Activated T-cell treated with anti-CD3 and anti-CD28 coated beads, Interleukin-2, amount 50 U/mL, for 72 hours (primary cell): ENCODE measurements at places on chromosomes 11 and 22. TPM values are rescaled to one million over a fixed set of nuclear protein-coding genes. Genes with fewer than 3 reads are reported as not detected.

SLC6A5 gene
- not detected for total RNA-seq

NAALAD2 gene
- total RNA-seq, result not detected

NNMT gene
- total RNA-seq, result not detected

TRIM21 gene
- total RNA-seq, result 26.5 TPM

DNA sequence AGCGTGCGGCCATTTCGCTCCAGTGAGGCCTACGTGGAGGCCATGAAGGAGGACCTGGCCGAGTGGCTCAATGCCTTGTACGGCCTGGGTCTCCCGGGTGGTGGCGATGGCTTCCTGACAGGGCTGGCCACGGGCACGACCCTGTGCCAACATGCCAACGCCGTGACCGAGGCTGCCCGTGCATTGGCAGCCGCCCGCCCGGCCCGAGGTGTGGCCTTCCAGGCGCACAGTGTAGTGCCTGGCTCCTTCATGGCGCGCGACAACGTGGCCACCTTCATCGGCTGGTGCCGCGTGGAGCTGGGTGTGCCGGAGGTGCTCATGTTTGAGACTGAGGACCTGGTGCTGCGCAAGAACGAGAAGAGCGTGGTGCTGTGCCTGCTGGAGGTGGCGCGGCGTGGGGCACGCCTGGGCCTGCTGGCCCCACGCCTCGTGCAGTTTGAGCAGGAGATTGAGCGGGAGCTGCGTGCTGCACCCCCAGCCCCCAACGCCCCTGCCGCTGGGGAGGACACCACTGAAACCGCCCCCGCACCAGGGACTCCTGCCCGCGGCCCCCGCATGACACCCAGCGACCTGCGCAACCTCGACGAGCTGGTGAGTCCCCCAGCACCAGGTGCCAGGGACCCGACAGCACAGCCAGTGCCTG, 1.8 kb downstream of the GAS2L1 start:
- no peak for DNase-seq

DNA sequence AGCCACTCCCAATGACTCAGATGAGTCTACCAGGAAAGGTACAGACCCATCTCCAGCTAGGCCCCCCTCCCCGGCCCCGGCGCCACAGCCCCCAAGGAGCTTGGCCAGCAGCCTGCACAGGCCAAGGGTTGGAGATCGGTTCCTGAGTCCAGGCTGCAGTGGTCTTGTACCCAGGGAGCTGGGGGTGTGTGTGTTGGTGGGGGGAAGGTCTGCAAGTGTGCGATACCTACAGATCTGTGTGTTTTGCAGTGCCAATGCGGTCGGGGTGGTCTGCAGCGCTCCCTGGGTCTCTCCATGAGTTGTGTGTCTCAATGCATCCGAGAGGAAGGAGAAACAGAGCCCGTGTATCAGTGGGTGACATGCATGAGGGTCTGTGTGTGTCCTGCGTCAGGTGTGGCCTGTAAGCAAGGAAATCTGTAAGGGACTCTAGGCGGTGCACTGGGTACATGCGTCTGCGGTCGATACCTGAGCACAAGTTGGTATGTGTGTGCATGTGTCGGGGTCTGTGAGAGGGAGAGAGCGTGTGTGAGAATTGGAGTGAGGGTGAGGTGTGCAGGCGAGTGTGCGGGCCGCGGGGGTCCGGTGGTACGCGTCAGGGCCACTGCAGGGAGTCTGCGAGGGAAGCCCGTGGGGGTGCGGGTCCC, 645 bp downstream of the CDC42BPG start:
- DNase-seq, result no peak

DNA sequence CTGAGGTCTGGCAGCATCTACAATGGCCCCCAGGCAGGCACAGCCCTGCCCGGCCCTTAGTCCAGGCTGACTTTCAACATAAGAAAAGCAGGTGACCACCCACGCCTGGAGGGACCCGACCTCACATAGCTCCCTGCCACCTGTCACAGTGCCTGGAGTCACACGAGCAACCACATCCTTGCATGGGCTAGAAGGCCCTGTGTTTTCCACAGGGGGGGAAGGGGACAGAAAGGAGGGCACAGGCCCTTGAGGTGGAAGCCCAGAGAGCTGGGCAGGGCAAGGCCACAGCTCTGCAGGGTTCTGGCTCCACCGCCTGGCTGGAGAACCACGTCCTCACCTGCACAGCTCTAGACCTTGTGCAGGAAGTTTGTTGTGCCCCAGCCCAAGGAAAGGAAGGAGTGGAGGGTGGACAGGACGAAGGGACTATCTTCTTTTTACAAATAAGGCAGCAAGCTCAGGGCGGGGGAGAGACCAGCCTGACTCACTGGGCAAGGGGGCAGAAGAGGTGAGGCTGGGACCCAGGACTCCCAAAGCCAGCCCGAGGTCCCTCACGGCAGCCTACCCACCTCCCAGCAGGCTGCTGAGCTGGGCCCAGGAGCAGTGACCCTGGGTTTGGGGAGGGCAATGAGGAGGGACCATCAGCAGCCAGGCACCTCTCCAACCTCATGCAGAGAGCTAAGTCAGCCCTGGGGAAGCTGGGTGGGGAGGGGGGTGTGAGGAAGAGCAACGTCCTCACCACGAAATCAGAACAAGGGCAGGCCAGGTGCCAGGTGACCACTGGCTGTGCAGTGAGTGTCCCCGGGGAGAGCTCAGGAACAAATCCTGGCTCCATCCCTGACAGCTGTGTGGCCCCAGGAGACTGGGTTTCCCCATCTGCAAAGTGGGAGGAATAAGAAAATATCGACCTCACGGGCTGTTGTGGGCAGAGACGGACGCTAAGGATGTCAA, 4.3 kb downstream of the C1QTNF6 start:
- no peak for DNase-seq

DNA sequence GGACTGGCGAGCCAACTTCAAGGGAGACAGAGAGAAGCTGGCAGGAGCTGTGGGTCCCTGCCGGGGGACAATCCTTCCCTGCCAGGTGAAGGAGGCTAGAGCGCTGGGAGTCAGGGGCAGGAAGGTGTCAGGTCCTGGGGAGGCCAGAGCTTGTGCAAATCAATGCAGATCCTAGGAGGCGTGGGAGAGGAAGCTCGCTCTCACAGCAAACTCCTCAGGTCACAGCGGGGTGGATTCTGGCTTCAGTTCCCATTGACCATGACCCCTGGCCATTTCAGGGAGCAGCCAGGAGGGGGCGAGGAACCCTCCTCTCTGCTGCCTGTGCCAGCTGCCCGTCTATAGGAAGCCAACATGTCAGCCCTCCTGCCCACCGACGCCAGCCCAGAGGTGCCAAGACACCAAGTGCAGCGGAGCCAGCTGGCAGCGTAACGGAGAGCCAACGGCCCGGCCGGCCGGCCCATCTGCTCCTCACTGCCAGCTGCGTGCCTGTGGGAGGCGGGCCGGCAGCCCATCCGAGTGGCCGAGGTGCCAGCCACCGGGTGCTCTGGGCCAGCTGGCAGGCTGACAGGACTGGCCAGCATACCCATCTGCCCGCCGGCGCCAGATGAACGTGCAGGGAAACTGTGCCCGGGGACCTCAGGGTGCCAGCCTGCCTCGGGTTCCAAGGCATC, 374.8 kb downstream of the MIAT start:
- no peak for DNase-seq

- no peak for DNase-seq
Observed at GRCh38 chr11:111886844-111887243, 7.5 kb downstream of the CFAP68 start.

DNA sequence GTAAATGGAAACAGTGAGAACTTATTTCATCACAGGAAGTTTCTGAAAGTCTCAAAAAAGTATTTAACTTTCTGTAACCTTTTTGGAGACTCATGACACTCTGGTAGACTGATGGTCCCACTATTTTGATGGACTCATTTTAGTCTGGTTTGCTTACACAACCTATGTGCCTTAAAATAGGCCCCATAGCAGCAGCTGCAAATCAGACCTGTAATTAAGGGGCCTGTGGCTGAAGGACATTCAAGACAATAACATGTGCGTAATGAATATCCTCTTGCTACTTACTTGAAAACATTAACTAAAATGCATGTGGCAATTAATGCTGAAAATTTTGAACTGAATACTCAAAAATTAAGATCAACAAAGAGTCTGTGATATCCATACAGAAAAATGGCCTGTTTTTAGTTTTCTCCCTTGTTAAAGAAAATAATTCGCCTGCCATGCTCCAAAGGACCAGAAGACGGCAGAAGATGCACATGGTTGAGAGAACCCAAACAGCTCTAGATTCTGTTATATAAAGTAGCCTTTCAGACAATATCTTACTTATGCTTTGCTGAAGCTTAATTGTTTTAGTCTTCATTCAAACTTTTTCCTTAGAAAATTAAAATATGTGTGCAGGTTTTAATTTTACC, 568.5 kb downstream of the KCNA4 start:
- DNase-seq, result no peak

DNA sequence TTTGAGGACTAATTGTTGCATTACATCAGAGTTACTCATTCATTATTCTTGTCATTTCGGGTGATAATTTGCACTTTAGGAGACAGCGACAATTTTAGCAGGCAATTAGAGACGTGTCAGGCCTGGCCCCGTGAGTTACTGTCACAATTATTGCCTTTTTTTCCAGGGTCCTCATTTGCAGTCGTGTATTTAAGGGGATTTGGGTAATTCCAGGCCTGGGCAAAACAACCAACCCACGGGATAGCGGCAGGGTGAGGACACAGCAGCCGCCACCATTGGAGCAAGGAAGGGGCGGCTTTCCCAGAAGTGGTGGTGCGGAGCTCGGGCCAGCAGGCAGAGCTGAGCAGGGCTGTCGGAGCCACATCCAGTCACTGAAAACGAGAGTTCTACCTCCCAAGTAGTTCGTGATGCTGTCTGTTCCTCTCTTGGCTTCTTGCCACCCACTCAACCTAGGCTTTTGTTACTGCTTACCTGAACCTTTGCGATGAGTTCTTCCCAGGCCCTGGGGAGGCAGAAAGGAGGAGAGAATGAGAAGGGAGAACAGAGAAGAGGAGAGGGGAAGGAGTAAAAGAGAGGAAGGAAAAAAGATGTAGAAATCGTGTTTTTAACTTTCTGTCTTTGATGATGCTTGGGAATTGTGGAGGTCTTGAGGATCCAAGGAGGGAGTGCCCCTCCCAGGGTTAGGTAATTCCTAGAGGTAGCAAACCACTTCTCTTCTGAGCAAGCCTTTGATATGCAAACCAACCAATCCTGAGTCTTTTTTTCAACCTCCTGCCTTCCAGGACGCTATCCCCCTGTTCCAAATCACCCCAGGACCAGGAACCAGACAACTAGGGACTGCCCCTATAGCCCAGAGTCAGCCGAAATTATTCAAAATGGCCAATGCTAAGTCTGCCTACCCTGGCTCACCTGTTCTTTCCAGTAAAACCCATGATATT, 236.1 kb downstream of the MIAT start:
- no peak for DNase-seq

- DNase-seq, result no peak
Observed at GRCh38 chr11:133981156-133981555, 24.4 kb upstream of the IGSF9B start.
